ENCODE measurements at places on chromosomes 16 and 17. TPM values are rescaled to one million over a fixed set of nuclear protein-coding genes. Genes with fewer than 3 reads are reported as not detected.

- peak; percentile 31 for DNase-seq
These were observed 61.4 kb downstream of the HAPSTR1 start for GRCh38 chr16:9152649-9153501.

GRCh38 chr16:29676989-29677785 lies 1.8 kb upstream of the QPRT start:
- DNase-seq = no peak

- DNase-seq = no peak
These were observed 17.8 kb downstream of the STX8 start for GRCh38 chr17:9557857-9558256.

DNA sequence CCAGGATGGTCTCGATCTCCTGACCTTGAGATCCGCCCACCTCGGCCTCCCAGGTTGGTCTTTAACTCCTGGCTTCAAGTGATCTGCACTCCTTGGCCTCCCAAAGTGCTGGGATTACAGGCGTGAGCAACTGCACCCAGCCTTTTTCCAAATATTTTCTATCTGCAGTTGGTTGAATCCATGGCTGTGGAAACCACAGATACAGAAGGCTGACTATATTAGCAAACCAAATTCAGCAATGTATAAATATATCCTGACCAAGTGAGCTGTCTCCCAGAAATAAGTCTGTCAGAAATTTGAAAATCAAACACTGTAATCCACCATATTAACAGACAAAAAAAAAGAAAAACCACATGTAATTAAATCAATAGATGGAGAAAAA lies 9.6 kb downstream of the CFDP1 start:
- DNase-seq = no peak

- no peak for DNase-seq
These were observed 22.4 kb downstream of the CPD start for GRCh38 chr17:30401097-30401496.

DNA sequence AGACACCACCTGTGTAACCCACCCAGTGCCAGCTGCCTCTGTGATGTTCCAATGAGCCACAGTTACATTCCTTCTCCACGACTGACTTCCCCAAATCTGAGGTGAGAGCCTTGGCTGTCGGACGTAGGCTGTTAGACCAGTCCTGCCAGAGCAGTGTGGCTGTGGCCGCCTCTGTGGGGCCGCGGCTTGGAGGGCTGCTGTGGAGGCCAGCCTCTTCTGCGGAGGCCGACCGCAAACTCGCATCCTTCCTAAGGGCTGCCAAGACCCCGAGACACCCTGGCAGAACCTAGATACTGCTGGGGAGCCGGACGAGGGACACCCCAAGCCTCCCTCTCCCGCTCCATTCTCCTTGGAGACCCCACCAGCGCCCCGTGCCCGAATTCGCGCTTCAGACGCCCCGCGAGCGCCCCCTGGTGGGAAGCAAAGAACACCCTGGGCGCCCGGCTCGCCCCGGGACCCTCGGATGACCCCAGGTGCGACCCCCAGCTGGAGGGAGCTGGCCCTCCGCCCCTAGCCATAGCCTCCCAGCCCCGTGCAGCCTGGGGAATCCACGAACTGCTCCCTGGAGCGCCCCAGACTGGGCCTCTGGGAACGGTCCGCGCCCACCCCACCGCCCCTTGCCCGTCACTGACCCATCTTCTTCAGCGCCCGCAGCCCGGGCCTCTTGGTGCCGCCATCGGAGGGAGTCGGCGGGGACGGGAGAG lies 547 bp downstream of the PLCD3 start:
- DNase-seq = no peak

- no peak for DNase-seq
These were observed 67.7 kb upstream of the BCO1 start for GRCh38 chr16:81170824-81171223.

DNA sequence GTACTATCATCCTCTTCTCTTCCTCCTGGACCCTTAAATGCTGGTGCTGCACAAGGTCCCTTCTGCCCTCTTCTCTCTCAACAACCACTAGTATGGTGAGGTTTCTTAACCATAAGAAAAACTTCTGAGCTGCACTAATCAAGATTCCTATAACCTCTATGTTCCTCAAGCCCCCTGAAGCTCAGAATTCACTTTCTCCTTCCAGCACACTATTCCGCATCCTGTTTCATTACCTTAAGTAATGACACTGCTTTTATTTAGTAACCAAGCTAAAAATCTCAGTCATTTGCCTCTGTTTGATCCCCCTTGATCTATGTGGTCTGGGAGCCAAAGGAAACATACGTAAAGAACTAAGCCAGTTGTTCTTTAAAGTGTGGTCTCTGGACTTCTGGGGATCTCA lies 20.1 kb downstream of the KANSL1 start:
- no peak for DNase-seq

GRCh38 chr17:48558831-48559121 lies 13.9 kb upstream of the HOXB2 start:
- no peak for DNase-seq

- no peak for DNase-seq
These were observed 468 bp downstream of the IL4R start for GRCh38 chr16:27314161-27314723.

- no peak for DNase-seq
These were observed 8.2 kb upstream of the BRD7 start for GRCh38 chr16:50377001-50377400.

DNA sequence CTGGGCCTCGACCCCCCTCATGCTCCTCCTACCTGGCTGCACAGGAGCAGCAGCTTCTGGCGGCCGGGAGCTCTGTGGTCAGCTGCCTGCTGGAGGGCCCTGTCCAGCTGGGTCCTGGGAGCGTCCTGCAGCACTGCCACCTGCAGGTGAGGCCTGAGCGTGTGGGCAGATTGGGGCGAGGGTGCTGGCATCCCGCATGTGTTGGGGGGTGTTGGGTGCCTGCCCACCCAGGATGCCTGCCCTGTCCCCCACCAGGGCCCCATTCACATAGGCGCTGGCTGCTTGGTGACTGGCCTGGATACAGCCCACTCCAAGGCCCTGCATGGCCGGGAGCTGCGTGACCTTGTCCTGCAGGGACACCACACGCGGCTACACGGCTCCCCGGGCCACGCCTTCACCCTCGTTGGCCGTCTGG lies 16.5 kb downstream of the FCSK start:
- no peak for DNase-seq

- no peak for DNase-seq
These were observed 209.7 kb upstream of the CACNG3 start for GRCh38 chr16:24046442-24046841.

- DNase-seq = no peak
These were observed 60.0 kb upstream of the CDC42EP4 start for GRCh38 chr17:73371836-73372235.

DNA sequence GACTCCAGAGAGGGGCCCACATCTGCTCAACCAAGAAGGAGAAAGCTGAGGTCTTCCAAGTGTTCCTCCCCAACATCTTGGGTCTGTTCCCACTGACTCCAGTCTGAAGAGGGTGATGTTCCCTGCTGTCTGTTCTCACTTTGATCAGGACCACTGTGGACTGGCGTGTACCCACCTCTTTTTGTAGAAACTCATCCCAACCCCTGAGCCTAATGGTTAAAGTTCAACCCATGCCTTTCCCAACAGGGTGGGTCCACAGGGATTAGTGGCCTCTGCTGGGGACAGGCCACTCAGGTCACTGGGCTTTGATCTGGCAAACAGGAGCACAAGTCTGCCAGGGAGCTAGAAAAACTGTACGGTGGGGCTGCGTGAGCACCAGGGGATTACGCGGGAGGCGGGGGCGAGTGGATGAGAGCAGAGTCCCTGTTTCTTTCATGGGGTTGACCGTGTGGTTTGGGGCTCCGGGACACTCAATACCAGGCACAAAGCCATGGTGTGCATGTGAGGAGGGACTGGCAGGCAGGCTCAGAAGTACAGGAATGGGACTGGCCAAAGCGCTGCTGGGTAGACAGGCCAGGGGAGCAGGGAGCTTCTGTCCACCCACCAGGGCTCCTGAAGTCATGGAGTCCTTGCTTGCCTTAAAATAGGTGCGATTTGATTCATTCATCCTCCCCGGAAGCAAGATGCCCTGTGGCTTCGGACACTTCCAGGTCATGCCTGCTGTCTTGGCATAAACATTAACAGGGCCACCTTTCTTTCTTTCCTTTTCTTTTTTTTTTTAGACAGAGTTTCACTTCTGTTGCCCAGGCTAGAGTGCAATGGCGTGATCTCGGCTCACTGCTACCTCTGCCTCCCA lies at the start of gene CA5A:
Gene CA5A (minus strand): TSS at position 155 of the 856 bp plus-strand sequence. CDS start 79 bp downstream, at position 76.
- DNase-seq = no peak

DNA sequence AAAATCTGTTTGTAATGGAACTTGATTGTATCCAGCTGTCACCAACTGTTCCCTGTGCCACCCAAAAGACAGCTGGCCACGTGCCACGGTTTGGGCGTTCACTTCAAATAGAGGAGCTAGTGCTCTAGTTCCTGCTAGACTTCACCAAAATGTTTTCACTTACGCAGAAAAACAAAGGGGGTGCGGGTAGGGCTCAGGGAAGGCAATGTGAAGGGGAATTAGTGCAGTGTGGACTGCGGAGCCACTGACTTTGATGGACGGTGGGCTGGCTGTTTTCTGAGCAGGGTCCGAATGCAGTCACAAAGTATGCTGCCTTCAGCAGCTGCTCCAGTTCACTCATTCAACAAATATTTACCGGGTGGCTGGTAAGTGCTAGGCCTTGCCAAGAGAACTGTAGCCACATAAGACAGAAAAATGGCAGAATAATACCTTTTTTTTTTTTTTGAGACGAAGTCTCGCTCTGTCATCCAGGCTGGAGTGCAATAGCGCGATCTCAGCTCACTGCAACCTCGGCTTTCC lies 7.6 kb upstream of the CYTH1 start:
- no peak for DNase-seq

DNA sequence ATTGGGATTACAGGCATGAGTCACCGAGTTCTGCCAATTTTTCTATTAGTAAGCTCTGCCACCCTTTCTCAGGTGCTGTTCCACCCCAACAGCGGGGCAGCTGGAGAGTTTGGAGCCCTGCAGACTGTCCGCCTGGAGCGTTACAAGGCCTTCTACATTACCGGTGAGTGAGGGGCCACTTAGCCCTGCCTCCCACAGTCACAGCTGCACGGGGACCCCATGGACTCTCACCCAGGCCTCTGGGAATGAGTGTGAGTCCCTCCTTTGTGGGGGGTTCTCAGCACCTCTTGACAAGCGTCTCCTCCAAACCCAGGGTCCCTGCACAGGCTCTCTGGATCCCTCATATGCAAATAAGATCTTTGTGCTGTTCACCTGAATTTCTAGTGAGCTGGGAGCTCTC lies 56.0 kb downstream of the WIPI1 start:
- DNase-seq = no peak

DNA sequence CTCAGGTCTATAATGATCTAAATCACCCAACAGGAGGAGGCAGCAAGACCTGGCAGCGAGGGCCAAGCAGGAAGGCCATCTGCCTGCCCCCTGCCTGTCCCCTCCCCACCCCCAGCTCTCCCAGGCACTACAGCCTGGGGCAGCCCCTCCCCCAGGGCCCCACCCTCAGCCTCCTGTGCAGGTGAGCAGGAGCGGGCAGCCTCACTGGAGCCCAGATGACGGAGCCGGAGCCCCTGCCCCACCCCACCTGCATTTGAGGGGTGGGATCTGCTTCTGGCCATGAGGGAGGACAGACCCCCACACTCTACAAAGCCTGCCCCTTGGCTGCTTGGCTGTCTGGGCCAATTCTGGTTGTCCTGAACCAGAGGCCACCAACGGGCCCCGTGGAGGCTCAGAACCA lies 12.4 kb upstream of the BAHCC1 start:
- DNase-seq = no peak

GRCh38 chr16:71350821-71351557 lies 7.5 kb upstream of the CALB2 start:
- no peak for DNase-seq

GRCh38 chr17:8116776-8117175 lies 1.5 kb downstream of the ALOXE3 start:
- DNase-seq = no peak

DNA sequence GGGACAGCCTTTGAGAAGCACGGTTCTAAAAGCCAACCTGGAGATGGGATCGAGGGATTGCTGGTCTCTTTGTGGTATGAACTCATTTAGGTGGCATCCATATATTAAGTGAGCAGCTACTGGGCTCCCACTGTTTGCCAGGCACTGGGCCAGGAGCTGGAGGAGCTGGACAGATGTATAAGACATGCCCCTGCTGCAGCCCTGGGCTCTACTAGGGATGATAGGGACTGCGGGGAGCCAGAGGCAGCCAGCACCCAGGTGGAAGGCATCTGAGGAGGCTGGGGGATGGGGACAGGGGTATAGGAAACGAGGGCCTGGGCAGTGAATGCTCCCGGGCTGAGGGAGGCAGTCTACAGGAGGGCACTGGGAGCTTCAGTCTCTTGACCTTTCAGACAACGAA lies 53.0 kb upstream of the MEAK7 start:
- DNase-seq = no peak

DNA sequence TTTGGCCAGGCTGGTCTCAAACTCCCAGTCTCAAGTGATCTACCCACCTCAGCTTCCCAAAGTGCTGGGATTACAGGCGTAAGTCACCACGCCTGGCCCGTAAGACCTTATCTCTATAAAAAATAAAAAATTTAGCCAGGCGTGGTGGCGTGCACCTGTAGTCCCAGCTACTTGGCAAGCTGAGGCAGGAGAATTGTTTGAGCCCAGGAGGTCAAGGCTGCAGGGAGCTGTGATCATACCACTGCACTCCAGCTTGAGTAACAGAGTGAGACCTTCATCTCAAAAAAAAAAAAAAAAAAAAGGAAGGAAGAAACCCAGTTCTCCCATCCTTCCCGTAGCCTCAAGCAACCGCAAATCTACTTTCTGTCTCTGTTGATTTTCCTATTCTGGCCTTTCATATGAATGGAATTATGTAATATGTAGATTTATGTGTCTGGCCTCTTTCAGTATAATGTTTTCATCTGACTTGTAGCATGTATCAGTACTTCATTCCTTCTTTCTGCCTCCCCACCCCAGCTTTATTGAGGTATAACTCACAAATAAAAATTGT lies 11.2 kb downstream of the CASC3 start:
- no peak for DNase-seq

RNF157 gene
- 17.5 TPM for total RNA-seq

MPP3 gene
- 27.1 TPM for total RNA-seq

PTX4 gene
- not detected for total RNA-seq

RDM1 gene
- total RNA-seq = 0.62 TPM

PRSS27 gene
- 1.6 TPM for total RNA-seq

KRTAP17-1 gene
- not detected for total RNA-seq

ESRP2 gene
- total RNA-seq = not detected

GINS3 gene
- total RNA-seq = 2.3 TPM

PIK3R6 gene
- 0.47 TPM for total RNA-seq

CBLN1 gene
- 1.7 TPM for total RNA-seq

SLC52A1 gene
- total RNA-seq = not detected

IGF2BP1 gene
- 1.9 TPM for total RNA-seq
